ENCODE measurements at places on chromosomes 1 and 21.

DNA sequence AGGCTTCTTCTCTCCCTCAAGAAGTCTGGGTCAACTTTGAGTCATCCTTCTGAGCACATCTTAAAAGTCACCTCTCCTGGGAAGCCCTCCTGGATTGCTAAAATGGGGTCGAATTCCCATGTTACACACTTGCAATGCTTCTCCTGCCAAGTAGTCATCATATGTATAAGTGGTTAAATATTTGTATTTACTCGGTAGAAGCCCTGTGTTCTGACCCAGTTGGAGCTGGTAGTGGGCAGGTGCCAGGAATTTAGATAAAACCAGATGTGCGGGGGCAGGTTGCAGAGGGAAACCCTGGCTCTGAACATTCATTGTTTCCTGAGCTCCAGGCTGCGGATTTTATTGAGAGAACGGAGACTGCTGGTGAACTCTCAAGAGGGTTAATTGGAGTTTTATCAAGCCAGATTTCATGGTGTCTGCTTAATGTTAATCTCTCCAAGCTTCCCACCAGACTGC is 52.8 kb upstream of the RPL11 start:
- no peak for DNase-seq

- no peak for DNase-seq
These were observed 272.6 kb downstream of the MATN1 start for GRCh38 chr1:30450818-30451233.

GRCh38 chr21:35482096-35482495 is 433.0 kb upstream of the RUNX1 start:
- DNase-seq: no peak

DNA sequence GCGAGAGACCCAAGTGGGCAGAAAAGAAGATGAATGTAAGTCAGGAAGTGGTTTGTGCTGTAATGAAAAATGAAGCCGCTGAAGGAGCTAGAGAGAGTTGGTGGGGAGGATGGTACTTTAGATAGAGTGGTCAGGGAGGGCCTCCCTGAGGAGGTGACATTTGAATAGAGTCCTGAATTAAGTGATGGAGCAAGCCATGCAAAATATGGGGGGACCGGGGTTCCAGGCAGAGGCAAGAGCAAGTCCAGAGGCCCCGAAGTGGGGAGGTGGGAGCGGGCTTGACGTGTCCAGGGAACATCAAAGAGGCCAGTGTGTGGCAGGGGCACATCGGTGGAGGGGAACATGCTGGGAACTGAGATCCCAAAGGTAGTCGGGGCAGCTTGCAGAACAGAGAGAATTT is 43.1 kb downstream of the OPRD1 start:
- DNase-seq: no peak

DNA sequence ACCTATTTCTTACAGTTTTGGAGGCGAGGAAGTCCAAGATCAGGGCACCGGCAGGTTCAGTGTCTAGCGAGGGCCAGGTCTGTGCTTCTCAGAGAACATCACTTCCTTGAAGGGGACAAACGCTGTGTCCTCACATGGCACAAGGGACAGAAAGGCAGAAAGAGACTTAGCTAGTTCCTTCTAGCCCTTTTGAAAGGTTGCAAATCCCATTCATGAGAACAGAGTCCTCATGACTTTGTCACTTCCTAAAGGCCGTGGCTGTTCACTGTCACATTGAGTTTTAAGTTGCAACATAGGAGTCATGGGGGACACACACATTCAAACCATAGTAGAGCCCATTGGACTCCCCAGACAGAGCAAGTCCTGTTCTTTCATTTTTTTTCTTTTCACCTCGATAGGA is 27.4 kb downstream of the PER3 start:
- no peak for DNase-seq

GRCh38 chr1:192610112-192610889 is 25.6 kb upstream of the RGS13 start:
- no peak for DNase-seq

GRCh38 chr1:230287674-230288315 is 138.3 kb downstream of the PGBD5 start:
- DNase-seq: no peak

- no peak for DNase-seq
These were observed 6.4 kb downstream of the UBE2Q1 start for GRCh38 chr1:154552036-154552435.

GRCh38 chr1:10920063-10920626 is 92.3 kb upstream of the TARDBP start:
- no peak for DNase-seq

DNA sequence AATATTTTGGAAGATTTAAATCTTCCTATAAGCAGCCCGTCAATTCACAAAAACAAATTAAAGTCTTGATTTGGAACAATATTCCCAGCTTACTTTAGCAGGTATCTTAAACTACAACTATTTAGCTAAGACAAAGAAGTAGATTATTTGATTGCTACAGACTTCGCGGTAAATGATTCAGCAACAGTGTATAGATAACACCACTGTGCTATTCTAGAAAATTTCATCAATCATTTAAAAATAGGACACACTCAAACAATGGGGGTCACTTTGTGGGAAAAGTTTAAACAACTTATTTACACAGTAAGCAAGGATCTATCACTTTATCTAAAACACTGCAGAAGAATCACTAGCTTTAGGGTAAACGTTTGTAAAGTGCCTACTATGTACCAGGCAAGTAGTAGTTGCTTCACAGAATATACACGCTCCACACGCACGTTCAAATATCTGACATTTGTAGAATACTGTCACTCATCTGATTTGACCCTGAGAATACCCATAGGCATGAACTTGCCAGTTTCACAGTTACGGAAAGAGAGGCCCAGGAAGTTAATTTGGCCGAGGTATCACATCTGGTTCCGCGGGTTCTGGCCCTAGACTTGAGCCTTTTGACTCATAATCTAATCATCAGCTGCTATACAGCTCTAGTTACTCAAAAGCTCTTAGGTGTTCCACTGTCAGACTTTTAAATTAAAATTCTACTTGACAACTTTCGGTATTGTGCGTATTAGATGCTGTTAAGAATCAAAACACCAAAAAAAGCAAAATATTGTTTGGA is 876 bp downstream of the DENND2C start:
- DNase-seq: no peak

DNA sequence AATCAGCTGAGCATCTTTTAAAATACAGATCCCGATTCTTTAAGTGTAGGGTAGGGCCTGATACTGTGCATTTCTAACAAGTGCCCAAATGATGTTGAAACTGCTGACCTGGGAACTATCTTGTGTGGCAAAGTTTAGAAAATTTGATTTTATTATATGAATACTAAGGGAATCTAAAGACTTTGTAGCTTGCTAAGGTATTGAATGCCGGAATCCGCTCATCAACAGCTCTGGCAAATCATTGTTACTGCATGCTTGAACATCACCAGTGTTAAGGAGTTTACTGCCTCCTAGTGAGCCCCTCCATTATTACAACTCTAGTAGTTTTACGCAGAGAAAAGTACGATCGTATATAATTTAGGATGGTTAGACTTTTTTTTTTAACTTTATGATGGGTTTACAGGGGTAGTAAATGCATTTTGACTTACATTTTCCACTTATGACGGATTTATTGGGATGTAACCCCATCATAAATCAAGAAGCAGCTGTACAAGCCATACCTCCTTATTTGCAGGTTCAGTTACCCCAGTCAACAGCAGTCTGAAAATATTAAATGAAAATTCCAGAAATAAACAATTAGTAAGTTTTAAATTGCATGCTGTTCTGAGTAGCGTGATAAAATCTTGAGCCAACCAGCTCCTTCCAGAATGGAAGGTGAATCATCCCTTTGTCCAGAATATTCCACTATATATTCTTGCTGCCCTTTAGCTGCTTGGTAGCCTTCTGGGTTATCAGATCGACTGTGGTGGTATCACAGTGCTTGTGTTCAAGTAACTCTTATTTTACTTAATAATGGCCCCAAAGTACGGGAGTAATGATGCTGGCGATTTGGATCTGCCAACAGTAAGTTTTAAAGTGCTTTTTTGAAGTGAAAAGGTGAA is 892 bp downstream of the TYW3 start:
- no peak for DNase-seq

DNA sequence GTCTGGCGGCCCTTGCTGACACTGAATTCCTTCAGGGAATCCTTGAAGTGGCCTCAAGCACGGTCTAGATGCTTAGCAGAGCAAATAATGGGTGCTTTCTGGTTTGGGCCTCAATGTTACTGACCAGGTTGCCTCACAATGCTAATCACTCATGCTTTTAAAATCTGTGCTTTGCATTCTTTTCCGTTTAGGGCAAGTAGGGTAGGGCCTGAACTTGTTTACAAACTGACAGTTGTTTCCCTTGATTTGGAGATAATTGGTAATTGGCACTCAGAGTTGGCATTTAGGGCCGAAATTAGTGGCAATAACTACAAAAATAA is 1.4 kb downstream of the VPS13D start:
- DNase-seq: no peak

- no peak for DNase-seq
These were observed 134.1 kb upstream of the ADGRL2 start for GRCh38 chr1:81666586-81666985.

- DNase-seq: no peak
These were observed 3.1 kb downstream of the CLIC6 start for GRCh38 chr21:34671891-34672290.

DNA sequence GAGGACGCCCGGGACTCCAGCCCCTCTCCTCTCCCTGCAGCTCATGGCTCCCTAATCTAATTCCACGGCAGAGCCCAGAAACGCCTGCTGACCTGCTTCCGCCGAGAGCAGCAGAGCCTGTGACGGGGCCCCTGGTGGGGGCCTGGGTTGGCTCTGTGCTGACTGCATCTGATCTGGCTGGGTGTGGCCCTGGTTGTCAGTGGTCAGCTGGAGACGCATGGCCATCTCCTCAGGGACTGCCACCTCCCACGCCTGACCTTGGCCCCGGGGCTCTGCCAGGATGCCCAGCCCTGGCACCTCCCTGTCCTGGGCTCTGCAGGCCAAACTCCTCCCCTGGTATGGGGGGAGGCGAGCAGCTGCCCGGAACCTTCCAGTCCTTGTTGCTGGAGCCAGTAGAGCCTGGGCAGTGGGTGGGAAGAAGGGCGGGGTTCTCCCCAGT is 1.1 kb upstream of the PLCH2 start:
- DNase-seq: no peak

- no peak for DNase-seq
These were observed 16.6 kb downstream of the SAMD11 start for GRCh38 chr1:940107-941014.

DNA sequence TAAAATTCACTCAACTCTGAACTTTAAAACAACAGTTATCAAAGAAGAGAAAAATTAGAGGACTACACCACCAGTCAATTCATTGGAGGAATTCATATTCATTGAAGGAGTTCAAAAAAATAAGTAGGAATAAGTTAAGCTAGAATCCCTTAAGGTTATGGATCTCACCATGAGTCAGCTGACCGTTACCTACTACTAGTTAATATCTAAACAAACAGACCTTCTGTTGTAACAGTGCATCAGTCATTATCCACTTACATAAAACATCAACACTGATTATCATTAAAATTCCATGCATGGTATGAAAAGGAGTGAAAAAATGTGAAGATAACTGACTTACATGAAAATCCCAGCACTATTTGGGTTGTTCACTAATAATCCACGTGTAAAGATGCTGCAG is 44.9 kb downstream of the FOXJ3 start:
- DNase-seq: no peak

DNA sequence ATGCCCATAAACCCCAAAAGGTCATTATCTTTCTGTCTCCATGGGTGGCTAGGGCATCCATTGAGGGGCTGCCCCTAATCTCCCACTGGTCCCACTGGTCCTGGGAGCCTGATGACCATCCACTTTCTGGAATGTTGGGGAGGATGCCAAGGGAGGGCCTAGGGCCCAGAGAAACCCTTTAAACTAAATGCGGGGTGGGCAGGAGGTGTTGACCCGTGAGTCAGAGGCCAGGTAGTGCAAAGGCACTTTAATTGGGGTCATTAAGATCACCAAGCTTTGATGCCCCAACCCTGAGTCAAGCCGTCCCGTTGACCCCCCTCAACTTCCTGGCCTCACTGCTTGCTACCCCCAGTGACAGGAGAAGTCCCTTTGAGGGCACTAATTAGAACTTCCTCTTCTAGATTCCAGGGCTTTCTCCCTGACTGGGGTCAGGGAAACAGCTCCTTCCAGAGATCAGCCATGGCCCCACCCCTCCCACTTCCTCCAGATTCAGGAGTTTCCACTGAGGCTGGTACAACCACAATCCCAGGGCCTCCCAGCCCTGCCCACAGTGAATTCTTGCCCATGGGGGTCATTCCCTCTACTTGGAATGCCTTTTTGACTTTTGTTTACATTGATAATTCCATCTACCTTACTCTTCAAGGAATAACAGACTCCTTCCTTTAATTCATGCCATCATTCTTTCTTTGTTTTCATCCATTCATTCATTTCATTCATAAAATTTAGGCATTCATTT is 15.5 kb upstream of the SERINC2 start:
- no peak for DNase-seq

DNA sequence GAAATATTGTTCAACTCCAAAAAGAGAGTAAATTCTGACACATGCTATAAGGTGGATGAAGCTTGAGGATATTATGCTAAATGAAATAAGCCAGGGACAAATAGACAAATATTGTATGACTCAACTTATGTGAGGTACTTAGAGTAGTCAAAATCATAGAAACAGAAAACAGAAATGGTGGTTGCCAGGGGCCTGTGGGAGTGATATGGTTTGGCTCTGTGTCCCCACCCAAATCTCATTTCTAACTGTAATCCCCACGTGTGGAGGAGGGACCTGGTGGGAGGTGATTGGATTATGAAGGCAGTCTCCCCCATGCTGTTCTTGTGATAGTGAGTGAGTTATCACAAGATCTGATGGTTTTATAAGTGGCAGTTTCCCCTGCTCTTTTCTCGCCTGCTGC is 24.7 kb upstream of the DISP1 start:
- no peak for DNase-seq
